ENCODE measurements at places on chromosomes 2 and 18.

DNA sequence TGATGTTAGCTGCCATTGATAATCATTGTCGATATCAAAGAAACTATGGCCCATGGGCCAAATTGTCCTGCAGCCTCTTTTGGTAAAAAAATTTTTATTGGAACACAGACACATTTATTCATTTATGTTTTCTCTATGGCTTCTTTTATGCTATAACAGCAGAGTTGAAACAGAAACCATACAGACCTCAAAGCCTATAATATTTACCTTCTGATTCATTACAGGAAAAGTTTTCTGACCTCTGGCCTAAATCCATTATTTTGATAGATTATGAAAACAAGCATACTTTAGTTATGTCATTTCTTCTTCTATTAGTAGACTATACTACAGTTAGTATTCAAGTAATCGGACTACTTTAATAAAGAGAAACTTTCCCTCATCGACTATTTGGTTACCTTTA is 349.7 kb upstream of the GALNT5 start:
- DNase-seq: no peak

DNA sequence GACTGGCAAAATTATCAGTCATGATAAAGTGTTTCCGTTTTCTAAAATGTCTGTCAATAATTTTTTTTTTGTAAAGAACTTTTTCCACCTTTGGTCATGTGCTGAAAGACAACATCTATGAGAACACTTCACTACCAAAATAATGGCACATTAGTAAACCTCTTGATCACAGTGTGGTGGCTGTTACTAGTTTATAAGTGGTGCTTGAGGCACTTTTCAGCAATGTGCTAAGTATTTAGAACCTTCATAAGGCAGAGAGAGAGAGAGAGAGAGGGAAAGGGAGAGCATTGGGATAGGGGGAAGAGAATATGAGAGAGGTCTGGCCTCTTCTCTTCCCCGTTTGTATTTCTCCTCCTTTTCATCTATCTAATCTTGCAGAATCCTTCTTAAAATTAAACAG is 1.1 kb upstream of the NYAP2 start:
- no peak for DNase-seq

DNA sequence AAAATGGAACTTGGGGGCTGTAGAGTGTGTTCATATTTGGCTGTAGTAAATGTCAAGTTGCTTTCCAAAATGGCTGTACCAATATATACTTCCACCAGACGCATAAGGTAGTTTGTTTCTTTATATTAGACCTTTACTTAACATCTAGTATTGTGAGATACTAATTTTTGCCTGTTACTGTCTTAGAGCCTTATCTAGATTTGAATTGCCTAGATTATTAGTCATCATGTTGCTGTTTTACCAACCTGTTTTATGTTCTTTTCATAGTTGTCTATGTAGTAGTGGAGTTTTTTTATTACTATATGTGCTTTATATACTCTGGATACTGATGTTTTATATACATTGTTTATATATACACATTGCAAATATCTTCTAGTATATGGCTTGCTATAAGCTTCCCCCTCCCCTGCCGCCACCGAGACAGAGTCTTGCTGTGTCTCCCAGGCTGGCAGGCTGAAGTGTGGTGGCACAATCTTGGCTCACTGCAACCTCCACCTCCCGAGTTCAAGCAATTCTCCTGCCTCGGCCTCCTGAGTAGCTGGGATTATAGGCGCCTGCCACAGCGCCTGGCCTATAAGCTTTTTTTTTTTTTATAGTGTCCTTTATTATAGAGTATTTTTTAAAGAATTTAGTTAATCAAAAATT is 18.9 kb downstream of the SLC39A10 start:
- no peak for DNase-seq

DNA sequence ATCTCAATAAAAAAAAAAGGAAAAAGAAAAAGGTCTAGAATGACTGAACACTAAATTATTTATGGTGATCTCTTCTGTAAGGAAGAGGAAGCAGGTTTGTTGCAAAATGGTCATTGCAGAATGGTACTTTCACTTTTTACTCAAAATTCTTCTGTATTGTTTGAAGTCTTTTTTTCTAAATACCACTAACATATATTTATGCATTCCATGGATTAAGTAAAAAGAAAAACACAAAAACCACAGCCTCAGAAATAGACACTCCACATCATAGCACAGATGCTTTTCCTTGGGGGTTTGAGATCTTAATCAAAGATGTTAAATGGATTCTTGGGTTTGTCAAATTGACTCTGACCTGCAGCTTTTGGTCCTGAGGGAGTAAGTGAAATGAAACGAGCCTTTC is 47.4 kb downstream of the RHOB start:
- DNase-seq: no peak

GRCh38 chr18:76367168-76368125 is 127.6 kb downstream of the ZNF516 start:
- DNase-seq: no peak

All from stimulated activated CD8-positive, alpha-beta memory T cell treated with anti-CD3 and anti-CD28 coated beads, Interleukin-7, amount 100 ng/mL, for 1 hour (primary cell).